Upper lobe of left lung (tissue), 6 donors: ENCODE measurements at places on chromosomes 5 and 9. TPM values are rescaled to one million over a fixed set of nuclear protein-coding genes. Genes with fewer than 3 reads are reported as not detected.

DNA sequence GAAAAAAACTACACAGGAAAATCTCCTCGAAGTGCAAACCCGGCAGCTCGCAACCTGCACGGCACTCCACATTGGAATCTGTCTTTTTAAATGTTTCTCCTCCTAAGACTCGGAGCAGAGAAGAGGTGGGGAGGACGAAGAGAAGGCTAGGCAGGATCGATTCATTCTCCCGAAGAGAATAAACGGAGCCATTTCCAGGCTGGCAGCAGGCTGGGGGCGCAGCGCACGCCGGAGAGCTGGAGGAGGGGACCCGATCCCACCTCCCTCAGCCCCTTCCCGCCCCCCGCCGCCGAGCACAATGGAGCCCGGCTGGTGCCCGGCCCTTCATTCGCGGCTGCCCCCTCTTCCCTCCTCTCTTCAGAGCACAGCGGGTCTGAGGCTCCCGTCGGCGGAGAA lies 628 bp downstream of the HOMER1 start:
- H3K27me3 ChIP-seq: peaks cover 11% of the 10 kb centered on the region
- H3K36me3 ChIP-seq: no peaks in the 10 kb centered on the region
- no peak for DNase-seq
- H3K27ac ChIP-seq: peak overlapping the region; percentile 91
- peaks cover 5% of the 10 kb centered on the region for H3K4me1 ChIP-seq
- H3K4me3 ChIP-seq: peak overlapping the region; percentile 66

DNA sequence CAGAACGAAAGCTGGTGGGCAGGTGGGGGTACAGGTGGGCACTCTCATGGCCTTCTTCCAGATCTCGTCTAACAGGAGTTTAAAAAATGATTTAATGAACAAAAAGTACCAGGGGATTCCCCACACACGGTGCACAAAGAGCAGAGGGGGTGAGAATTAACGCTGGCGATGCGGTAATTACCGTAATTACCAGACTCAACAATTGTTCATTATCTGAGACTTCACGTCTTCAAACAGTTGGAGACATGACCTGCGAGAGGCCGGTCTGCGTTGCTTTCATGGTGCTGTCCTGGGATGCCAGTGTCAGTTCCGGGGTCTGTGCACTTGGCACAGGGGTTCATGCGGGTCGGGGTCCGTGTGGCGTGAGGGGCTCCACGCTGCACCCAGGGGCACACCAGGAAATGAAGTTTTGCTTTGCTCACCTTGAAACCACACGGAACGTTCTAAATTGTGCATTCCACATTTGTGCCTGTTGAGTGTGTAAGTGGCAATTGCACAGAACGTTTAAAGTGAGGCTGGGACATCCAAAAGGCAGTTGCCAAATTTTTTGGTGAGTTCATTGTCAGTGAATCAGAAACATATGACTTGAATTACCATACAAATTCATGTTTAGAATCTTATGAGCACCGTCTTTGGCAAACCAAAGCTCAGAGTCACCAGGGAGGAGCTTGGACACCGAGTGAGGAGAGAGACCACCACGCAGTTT lies 256.4 kb upstream of the IRX1 start:
- DNase-seq: no peak
- H3K36me3 ChIP-seq: no peaks in the 10 kb centered on the region
- H3K4me3 ChIP-seq: no peak overlapping the region
- H3K4me1 ChIP-seq: no peaks in the 10 kb centered on the region

COX7C gene
- total RNA-seq: 349 TPM

GABRA1 gene
- not detected for total RNA-seq

- H3K27ac ChIP-seq: no peak overlapping the region
- no peaks in the 10 kb centered on the region for H3K4me1 ChIP-seq
- H3K27me3 ChIP-seq: no peaks in the 10 kb centered on the region
- no peak for DNase-seq
- no peaks in the 10 kb centered on the region for H3K36me3 ChIP-seq
These were observed 31.9 kb downstream of the CCDC125 start for GRCh38 chr5:69300537-69301203.

SNCAIP gene
- 1.8 TPM for total RNA-seq

SLC34A3 gene
- 0.10 TPM for total RNA-seq

DNA sequence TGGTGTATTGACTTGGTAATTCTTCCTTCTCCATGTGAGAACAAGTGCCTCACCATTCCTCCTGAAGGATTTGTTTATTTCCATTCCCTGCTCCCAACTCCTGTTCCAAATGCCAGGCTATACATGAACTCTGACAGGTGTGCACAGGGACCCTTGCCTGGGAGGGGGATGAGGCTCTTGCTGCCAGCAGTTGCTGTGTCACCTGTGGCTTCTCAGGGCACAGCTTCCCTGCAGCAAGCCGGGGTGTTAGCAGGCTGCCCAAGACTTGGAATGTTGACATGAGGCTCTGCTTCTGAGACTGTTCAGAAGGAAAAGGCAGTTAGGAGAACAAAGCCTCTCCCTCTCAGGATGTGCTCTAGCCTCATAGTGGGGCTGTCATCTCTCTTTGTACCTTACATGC lies 131.3 kb downstream of the DOCK2 start:
- DNase-seq: no peak
- H3K27me3 ChIP-seq: no peaks in the 10 kb centered on the region
- H3K4me1 ChIP-seq: no peaks in the 10 kb centered on the region
- H3K4me3 ChIP-seq: no peak overlapping the region
